ENCODE measurements at places on chromosomes 7 and 10. TPM values are rescaled to one million over a fixed set of nuclear protein-coding genes. Genes with fewer than 3 reads are reported as not detected.

DNA sequence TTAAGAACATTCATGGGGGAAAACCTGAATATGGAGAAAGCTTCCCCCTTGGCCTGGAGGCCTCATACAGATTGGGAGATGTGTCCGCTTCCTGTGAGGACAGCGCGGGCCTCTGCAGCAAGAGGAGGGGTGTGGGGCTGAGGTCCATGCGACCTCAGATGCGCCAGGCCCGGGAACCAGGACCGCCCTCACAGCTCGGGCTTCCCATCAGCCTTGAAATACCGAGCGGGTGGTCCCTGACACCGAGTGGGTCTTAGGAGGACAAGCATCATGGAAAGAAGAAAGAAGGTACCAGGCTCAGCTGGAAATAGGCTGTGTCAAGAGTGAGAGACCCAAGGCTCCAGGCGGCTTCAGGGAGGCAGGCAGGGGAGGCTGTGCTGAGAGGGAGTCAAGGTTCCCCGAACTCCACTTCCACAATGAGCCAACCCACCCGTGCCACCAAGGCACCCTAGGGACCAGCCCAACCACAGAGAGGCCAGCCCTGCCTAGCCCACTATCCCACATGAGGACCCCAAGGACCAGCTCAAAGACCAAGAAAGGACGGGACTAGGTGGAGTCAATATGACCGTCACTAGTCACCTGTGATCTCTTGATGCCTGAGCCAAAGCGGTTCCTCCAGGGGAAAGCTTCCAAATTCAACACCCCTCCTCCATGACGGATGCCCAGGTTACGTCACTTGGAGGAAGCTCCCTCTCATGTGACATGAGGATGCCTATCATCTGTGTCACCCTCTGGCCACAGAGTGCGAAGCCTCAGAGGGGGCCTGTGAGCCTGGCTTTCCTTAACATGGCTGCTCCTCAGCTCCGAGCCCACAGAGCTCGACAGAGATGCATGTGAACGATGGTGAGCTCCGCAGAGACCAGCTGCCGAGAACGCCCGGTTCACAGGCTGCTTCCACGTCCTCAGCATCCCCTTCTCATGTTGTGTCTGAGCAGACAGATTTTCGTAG is 103.7 kb downstream of the TCERG1L start:
- peak; percentile 74 for DNase-seq

DNA sequence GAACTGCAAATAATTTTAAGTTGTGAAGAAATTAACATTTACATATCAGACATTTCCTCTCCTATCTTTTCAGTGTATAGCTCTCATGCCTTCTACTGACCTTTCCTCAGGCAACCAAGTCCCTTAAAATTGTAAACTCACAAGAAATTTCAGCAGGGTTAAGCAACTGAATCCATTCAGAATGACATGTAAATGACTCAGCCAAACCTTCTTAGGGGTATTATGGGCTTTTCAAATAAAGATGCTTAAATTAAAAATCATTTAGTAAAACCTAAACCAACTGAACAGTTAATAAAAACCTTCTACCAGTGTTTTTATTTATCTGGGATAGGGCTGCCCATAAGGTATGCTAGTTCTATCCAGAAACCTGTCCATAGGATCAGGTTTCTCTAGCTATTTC is 20.7 kb downstream of the WAPL start:
- no peak for DNase-seq

DNA sequence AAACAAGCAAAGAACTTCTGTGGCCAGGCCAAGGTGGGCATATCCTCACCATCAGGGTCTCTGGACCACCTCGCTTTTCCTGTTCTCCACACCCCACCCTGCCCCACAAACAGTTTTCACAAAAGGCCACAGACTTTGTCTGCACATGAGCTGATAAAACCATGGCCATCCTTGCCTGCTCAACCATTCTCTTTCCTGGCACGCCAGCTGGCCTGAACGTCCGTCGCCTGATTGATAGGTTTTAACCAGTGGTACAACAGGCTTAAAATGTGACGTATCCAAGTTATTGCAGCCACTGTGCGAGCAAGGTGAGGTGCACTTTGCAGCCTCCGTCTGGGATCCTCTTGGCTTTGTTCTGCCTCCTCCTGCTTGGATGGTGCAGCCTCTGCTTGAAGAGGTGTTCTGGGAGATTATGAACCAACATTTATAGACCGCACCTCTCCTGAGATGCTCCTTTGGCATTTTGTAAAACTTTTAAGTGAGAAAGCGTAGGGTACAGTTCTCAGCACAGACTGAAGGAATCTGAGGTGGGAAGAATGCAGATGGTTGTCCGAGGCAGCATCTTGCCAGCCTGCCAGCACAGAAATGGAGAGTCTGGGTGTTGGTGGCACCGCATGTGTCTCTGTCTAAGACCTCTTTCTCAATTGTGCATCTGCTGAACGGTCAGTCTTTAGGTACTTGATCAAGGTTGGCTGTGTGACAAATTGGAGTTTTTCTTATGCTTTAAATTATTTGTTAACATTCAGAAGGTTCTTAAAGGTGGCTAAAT is 288.3 kb downstream of the CELF2 start:
- no peak for DNase-seq

DNA sequence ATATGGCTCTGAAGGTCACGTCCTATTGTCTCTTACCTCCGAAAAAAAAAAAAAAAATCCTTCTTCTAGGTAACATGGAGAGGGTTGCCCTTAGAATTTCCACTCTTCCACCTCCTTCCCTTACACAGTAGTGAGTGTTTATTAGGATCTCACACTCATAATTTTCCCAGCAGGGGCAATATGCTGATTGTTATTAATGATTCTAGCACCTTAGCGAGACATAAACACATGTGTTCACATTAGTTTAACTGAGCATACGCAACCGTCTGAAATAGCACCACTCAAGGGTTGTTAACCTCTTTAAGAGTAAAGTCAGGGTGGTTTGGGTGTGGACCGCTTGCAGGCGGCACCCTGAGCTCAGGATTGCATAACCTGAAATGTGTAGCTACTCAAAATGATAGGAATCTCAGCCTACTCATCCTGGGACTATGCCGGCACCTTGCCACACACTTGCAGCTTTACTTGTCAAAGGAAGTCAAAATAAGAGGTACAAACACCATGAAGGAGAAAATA is 52.2 kb downstream of the CPEB3 start:
- peak; percentile 88 for DNase-seq

GRCh38 chr10:29056729-29057128 is 232.1 kb upstream of the LYZL1 start:
- no peak for DNase-seq

DNA sequence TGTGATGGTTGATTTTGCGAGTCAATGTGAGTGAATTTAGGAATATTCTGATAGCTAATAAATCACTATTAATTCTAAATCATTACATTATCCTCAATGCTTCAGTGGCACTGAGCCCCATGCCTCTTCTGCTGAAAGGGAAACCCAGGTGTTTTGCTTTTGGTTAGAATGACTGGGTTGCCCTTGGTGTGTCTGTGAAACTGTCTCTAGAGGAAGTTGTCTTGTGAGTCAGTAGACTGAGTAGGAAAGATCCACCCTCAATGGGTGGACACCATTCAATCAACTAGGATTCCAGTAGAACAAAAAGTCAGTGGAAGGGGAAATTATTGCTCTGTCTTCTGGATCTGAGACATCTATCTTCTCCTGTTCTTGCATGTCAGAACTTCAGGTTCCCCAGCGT is 472.4 kb downstream of the ANKRD7 start:
- DNase-seq = no peak

- DNase-seq = no peak
Observed at GRCh38 chr10:24462889-24463552, 254.1 kb downstream of the KIAA1217 start.

DNA sequence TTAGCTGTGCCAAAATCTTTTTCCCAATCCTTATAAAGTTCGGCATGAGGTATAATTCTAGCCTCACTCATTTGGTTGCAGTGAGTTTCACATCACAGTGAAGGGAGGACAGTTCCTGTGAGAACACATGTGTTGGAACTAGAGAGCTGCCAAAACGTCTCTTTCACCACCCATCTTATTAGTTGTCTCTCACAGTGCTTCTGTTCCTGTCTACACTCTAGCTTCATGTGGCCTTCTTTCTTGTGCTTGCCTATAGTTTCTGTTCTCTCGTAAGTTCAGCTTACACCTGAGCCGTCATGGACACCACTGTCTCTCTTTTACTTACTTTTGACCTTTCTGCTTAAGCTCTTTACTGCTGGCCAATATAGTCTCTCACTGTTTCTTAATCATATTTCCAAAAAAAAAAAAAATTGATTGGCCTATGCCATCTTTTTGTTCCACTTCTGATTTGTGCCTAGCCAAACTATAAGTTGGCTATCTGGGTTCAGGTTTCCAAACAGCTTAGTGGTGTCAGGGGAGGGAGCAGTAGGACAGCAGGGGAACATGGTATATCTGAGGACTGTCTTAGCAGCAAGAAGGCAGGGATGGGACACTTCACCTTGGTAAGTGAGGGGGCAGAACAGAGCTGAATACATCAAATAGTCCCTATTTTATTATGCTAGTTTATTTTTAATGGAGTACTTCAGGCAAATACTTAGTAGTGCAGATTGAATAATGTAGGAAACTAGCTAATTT is 38.0 kb downstream of the ZNRF2 start:
- no peak for DNase-seq

- no peak for DNase-seq
Observed at GRCh38 chr10:50361946-50362345, 110.6 kb upstream of the ASAH2 start.

DNA sequence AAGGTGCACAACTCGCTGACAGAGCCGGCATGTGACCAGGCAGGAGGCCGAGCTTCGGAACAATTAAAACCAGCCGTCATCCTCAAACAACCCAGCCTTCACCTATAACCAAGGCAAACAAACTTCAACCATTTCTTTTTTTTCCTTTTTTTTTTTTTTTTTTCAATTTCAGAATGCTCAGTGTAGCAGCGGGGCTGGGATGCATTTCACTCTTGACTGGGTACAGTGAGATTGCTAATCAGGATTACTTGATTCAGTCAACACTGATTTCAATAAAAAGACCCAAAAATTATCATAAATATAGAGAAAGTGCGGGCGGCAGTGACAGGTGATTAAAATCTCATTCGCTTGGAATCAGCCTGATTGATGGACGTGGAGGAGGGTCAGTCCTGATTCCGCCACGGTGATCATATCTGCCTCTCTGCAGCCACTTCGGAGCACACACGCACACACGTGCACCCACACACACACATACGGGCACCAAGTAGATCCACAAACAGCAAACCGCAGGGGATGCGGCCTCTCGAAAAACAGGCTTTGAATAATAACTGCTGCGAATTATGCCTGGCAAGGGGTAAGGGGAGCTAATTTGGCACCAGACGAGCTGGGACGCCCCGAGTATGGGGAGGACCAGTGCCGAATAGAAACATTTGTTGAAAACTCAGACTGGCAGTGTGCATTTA is 31.2 kb downstream of the EBF3 start:
- DNase-seq = no peak

GRCh38 chr10:94005050-94005449 is 11.3 kb downstream of the PLCE1 start:
- DNase-seq = no peak

- DNase-seq = no peak
Observed at GRCh38 chr7:145265180-145265579, 429.3 kb upstream of the TPK1 start.

DNA sequence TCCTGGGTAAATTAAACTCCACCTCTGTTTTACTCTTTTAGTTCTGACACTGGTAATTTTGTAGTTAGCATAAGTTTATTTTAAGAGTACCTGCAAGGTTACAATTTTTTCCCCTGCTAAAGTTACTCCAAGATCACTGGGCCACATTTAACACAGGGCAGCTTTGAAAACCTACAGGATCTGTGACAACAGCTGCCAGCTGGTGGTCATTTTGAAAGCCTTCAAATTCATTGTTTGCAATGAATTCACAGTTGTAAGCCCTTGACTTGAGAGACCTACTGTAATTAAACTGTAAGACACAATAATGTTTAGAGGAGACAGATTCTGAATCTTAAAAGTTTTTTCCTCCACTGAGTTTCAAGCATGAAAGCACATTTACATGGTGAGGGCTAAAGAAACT is 129.6 kb downstream of the CNOT4 start:
- DNase-seq = no peak

DNA sequence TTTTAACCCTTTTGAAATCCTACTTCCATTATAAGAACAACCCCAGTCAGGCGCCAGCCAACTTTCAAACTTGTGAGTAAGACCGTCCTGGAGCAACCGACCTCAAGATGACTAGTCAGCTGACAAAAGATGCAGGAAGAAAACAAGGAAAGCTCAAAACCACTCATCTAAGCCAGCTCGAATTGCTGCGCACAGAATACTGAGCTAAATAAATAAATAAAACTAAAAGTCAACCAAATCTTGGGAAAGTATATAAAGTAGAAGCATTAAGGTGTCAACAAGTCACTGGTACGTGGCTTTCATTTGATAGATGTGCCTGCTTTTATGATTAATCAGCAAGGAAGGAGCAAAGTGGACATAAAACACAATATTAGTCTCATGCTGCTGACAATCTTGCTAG is 1269.8 kb downstream of the XPNPEP1 start:
- no peak for DNase-seq

GRCh38 chr7:55066524-55066923 is 47.7 kb downstream of the EGFR start:
- DNase-seq = peak; percentile 94

- no peak for DNase-seq
Observed at GRCh38 chr10:70908406-70909296, 20.3 kb upstream of the PCBD1 start.

- no peak for DNase-seq
Observed at GRCh38 chr7:33873518-33873917, 31.8 kb upstream of the BMPER start.

DNA sequence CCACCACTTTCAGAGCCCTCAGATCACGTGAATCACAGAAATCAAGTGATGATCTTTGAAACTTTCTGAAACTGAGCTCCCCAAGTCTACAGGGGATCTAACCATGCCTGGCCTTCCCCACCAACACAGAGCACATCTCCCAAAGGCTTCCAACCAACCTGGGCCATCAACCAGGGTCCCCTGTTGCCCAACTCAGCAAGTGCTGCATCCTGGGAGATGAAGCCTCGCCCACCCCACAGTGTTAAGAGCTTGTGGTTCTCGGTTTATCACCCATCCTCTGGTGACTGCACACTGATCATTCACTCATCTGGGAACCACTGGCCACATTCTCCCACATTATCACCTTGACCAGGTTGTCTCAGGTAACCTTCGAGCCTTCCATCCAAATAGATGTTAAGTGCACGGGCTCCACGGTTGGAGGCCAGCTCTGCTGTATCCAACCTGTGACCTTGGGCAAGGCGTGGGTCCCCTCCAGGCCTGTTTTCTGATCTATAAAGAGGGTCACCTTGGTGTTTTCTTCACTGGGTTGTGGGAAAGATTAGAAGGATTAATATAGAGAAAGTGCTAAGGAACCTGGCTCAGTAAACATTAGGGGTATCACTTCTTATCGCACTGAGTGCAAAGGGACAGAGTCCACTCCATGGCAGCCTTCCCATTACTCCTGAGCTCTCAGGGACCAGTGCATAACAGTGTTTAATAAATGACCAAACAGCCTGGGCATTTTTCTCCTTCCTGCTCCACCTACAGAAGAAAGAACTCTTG is 3.6 kb downstream of the ZNF488 start:
- DNase-seq = peak; percentile 64

Gene ABCC2
- total RNA-seq = 1.7 TPM

Gene RADIL
- 16.5 TPM for total RNA-seq

Gene IRF5
- 15.0 TPM for total RNA-seq

Gene ANKRD2
- total RNA-seq = not detected

Gene TMEM229A
- total RNA-seq = not detected

Gene ZNF282
- 17.9 TPM for total RNA-seq
